ENCODE measurements at places on chromosomes 2 and 18.
A peak's percentile ranks its signal among the peaks of the same experiment; 100 is the strongest.

DNA sequence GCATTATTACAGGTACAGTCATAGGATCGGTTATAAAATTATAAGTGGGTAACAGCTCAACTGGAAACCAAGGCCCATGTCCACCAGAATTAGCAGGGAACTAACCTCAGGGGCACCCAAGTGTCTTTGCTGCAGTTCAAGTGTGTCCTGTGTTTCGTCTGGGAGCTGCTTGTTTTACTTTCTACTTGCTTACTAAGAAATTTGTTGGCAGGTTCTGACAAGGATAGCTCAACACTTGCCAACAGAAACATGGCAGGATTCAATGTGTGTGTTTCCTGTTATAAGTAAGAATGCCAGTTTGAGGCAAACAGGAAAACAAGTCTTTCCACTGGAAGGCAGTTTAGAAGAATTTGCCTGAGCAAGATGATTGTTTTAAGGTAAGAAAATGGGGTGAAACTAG lies 104.5 kb downstream of the EPHA4 start:
- no peak for DNase-seq

DNA sequence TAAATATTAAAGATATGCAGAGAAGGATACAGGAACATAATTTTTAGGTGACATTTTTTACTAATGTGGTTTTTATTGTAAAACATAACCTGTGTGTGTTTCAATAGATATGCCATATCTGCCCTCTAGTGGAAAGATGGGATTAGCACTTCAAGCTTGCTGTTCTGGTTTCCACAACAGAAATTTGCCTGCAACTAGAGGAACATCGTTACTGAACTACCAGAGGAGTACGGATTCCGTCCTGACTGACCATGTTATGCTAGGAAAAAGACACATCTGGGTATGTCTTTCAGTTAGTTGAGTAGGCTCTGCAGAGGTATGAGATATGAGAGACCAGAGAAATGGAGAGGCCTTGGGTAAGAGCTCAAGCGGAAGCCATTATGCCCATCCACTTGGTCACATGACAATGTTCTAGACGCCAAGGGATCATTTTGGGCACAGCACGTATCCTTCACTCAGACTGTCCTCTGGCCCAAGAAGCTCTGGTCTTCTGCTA lies 104.9 kb downstream of the MBD2 start:
- DNase-seq, result no peak

DNA sequence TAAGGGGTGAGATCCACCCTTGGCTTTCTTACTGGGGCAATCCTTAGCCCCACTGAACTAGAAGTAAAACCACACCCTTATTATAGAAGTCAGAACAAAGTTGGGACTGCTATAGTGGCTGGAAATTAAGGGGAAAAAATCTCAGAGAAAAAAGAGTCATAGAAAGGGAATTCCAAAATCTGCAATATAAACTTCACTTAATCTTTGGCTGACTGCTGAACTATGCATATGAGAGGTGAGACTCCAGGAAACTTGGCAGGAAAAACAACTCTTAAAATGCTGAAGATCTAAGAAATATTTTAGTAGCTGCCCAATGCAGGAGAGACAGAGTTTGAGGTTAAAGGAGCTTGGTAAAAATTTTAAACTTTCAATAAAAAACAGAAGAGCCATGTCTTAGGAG lies 201.8 kb upstream of the FN1 start:
- no peak for DNase-seq

DNA sequence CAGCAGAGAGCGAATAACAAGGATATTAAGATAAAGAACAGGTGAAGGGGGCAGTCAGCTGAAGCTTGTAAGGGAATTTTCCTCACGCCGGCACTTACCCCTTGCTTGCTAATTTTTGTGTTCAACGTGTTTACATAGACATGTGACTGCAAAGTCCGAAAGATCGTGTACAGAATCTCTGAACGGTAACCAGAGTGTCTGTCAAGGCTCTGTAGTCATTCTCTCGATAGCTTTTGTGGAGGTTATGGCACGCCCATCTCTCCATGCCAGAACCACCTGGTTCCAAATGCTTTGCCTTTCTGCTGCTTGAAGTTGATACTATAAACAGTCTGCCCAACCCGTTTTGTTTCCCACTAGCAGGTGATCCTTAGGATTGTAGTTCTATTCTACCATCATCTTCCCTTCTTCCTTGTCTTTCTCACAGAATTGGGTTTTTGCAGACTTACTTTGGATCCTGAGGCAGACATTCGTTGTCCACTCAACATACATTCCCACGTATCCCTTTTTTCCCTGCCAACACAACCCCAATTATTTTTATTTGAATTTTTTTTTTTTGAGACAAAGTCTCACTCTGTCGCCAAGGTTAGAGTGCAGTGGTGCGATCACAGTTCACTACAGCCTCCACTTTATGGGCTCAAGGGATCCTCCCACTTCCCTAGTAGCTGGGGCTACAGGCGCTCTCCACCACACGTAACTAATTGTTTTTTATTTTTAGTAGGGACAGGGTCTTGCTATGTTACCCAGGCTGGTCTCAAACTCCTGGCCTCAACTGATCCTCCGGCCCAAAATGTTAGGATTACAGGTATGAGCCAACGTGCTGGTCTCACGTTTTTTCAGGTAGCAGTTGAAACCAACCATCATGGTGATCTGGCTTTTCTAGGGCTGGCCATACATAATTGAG lies 1.3 kb upstream of the USP34 start:
- DNase-seq, result peak; percentile 5

DNA sequence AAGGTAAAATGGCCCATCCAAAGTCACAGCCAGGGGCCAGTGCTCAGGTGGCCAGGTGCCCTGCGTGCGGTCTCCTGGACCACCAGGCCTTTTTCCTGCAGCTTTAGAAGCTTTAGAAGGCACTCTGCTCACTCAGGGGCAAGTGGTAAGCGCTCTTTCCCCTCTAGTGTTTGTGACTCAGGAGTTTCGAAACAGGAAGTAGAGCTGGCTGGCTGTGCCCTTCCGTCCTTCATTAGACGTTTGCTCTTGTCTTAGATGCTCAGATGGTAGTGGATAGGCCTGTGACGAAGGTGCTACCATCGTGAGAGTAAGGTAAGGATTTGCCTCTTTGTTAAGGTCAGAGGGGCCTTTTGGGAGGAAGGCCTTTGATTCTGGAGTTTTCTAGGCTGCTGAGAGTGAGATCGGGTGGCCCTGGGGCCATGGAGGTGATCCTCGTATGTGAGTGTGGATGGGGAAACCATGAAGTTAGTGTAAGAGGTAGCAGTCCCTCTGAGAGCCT lies at the start of gene CASP8:
TSS of gene CASP8 (plus strand) at position 235 of the 499 bp plus-strand sequence. CDS start 5,951 bp downstream, outside the sequence.
- peak; percentile 48 for DNase-seq

- DNase-seq, result no peak
Measured at GRCh38 chr2:198141726-198142125, 337.3 kb downstream of the PLCL1 start.

GRCh38 chr2:213199871-213200270 lies 48.5 kb upstream of the IKZF2 start:
- DNase-seq, result no peak

Data from stimulated activated CD4-positive, alpha-beta T cell treated with anti-CD3 and anti-CD28 coated beads, TNF-alpha, amount 100 ng/mL, for 24 hours (primary cell).